Fibroblast of lung (primary cell): ENCODE measurements at places on chromosomes 1 and 21.
A peak's percentile ranks its signal among the peaks of the same experiment; 100 is the strongest.

DNA sequence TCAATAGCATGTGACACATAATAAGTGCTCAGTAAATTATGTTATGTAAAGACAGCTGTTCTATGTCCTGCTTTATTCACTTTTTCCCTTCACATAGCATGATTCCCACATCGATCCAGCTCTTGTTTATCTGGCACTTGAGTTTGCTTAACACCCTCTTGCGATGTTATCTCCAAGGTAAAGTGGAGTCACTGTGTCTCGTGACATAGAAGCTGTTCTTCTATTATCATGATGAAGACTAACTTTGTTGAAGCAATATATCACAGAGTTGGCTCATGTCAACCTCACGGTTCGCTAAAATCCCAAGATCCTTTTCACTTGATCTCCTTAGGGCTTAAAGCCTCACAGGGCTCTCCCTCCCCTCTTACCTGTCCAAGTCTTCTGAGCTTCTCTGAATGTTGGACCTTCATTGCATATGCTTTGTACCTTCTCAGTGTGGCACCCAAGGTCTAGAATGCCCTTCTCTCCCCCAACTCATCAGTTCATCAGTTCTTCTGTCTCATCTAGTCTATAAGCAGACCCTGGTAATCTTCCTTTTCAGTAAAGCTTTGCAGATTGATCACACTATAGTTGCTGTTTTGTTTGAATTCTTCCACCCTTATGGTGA is 38.0 kb downstream of the PLXNA2 start:
- no peaks in the 10 kb centered on the region for H3K27me3 ChIP-seq
- H3K4me1 ChIP-seq: peaks cover 8% of the 10 kb centered on the region
- no peak overlapping the region for H3K4me3 ChIP-seq

- H3K27me3 ChIP-seq: no peaks in the 10 kb centered on the region
- no peak overlapping the region for H3K27ac ChIP-seq
- no peaks in the 10 kb centered on the region for H3K4me1 ChIP-seq
- H3K4me3 ChIP-seq: no peak overlapping the region
- no peaks in the 10 kb centered on the region for H3K36me3 ChIP-seq
These were observed 40.2 kb upstream of the ZNF496 start for GRCh38 chr1:247371801-247372259.

DNA sequence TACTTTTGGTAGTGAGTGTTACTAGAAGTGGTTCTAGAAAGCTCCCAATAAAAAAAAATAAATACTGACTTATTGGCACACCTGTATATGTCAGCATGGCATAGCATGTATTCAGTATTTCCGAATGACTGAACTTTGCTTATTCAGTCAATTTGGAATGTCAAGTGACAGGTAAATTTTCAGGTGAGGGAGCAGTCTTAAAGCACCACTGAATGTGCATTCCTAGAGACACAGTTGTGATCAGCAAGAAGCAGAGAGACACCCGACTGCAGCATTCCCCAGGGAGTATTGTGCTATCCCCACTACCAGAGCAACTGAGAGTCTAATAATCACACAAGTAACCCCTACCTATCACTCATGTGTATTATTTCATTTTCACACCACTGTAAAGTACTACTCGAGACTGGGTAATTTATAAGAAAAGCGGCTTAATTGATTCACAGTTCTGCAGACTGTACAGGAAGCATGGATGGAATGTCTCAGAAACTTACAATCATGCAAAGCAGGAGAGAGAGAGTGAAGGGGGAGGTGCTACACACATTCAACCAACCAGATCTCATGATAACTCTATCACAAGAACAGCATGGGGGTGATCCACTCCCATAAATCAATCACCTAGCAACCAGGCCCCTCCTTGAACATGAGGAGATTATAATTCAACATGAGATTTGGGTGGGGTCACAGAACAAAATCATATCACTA is 201.5 kb downstream of the TBX15 start:
- H3K27ac ChIP-seq: no peak overlapping the region
- H3K36me3 ChIP-seq: no peaks in the 10 kb centered on the region
- no peaks in the 10 kb centered on the region for H3K4me1 ChIP-seq
- H3K27me3 ChIP-seq: no peaks in the 10 kb centered on the region
- DNase-seq: no peak

DNA sequence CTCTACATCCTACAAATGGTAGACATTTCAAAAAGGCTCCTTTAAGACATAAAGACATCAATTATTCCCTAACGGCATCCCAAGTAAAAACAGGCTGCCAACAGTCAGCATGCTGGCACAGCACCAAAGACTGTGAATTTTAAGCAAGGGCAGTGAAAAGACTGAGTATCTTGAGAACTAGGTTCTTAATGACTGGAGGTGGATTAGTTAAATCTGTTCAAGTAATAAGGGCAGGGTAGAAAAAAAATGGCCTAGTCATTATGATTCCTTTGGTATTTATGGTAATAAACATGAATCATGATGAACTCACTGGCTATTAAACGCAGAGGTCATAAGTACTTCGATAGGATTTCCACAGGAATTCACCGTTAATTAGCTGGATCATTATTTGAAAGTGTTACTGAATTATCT is 75.2 kb downstream of the KIFAP3 start:
- H3K27me3 ChIP-seq: no peaks in the 10 kb centered on the region
- H3K36me3 ChIP-seq: no peaks in the 10 kb centered on the region
- no peak overlapping the region for H3K4me3 ChIP-seq
- peaks cover 6% of the 10 kb centered on the region for H3K4me1 ChIP-seq
- peak overlapping the region; percentile 70 for H3K27ac ChIP-seq

- no peaks in the 10 kb centered on the region for H3K27me3 ChIP-seq
- no peaks in the 10 kb centered on the region for H3K4me1 ChIP-seq
- no peak overlapping the region for H3K4me3 ChIP-seq
- no peaks in the 10 kb centered on the region for H3K36me3 ChIP-seq
- no peak overlapping the region for H3K27ac ChIP-seq
These were observed 37.2 kb downstream of the RIMS3 start for GRCh38 chr1:40627987-40628902.

- no peak overlapping the region for H3K27ac ChIP-seq
- no peaks in the 10 kb centered on the region for H3K4me1 ChIP-seq
- no peaks in the 10 kb centered on the region for H3K36me3 ChIP-seq
- no peak for DNase-seq
- no peaks in the 10 kb centered on the region for H3K27me3 ChIP-seq
These were observed 52.4 kb downstream of the MAP3K21 start for GRCh38 chr1:233379869-233380438.

DNA sequence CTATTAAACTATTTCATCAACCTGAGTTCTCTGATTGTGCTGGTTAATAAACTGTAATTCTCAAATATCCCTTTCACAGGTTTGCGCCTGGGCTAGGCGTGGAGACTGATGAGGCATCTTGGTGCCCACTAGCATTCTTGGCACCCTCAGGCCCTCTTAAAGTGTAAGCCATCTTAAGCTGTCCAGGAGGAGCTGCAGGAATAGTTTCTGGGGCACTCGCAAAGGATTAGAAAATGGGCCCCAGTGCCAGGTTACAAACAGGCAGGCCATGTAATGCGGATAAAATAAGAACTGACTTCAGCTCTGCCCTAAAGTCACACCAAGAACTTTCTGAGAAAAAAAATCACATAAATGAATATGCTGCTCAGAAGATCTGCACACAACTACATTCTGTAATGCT is 1.1 kb downstream of the CASQ2 start:
- H3K27me3 ChIP-seq: peaks cover 10% of the 10 kb centered on the region
- H3K4me1 ChIP-seq: no peaks in the 10 kb centered on the region
- no peaks in the 10 kb centered on the region for H3K36me3 ChIP-seq
- no peak overlapping the region for H3K4me3 ChIP-seq
- H3K27ac ChIP-seq: no peak overlapping the region
- no peak for DNase-seq

DNA sequence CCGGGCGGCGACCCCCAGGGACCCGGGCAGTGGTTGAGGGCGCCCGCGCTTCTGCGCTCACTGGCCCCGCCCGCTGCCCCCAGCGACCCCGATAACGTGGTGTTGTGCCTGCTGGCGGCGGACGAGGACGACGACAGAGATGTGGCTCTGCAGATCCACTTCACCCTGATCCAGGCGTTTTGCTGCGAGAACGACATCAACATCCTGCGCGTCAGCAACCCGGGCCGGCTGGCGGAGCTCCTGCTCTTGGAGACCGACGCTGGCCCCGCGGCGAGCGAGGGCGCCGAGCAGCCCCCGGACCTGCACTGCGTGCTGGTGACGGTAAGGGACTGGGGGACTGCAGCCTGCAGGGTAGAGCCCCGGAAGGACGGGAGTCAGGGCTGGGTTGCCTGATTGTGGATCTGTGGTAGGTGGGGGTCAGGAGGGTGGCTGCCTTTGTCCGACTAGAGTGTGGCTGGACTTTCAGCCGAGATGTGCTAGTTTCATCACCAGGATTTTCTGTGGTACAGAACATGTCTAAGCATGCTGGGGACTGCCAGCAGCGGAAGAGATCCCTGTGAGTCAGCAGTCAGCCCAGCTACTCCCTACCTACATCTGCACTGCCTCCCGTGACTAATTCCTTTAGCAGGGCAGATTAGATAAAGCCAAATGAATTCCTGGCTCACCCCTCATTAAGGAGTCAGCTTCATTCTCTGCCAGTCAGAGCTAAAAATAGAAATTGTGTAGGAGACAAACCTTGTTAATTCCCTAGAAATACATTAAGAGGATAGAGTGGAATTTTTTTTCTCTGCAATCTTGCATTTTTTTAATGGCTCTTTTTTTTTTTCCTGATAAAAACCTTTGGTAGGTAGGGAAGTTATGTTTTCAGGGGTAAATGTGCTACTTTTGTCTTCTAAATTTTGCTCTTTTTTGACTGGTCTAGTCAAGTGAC is 1.5 kb downstream of the GADD45A start:
- peak; percentile 98 for DNase-seq
- H3K36me3 ChIP-seq: peaks cover 6% of the 10 kb centered on the region
- no peaks in the 10 kb centered on the region for H3K27me3 ChIP-seq

- peaks cover 12% of the 10 kb centered on the region for H3K4me1 ChIP-seq
- H3K36me3 ChIP-seq: peaks cover 2% of the 10 kb centered on the region
- H3K27me3 ChIP-seq: no peaks in the 10 kb centered on the region
- peak overlapping the region; percentile 82 for H3K27ac ChIP-seq
These were observed 1.0 kb downstream of the ZBTB48 start for GRCh38 chr1:6580593-6581409.

- H3K27ac ChIP-seq: no peak overlapping the region
- no peak overlapping the region for H3K4me3 ChIP-seq
- H3K27me3 ChIP-seq: no peaks in the 10 kb centered on the region
- H3K4me1 ChIP-seq: no peaks in the 10 kb centered on the region
- no peak for DNase-seq
These were observed 9.2 kb downstream of the GPR161 start for GRCh38 chr1:168127503-168127902.

- H3K27ac ChIP-seq: no peak overlapping the region
- H3K36me3 ChIP-seq: peaks cover 1% of the 10 kb centered on the region
- peak overlapping the region; percentile 99 for H3K4me3 ChIP-seq
- DNase-seq: peak; percentile 51
These were observed 2.6 kb downstream of the MGST3 start for GRCh38 chr1:165633614-165634013.

DNA sequence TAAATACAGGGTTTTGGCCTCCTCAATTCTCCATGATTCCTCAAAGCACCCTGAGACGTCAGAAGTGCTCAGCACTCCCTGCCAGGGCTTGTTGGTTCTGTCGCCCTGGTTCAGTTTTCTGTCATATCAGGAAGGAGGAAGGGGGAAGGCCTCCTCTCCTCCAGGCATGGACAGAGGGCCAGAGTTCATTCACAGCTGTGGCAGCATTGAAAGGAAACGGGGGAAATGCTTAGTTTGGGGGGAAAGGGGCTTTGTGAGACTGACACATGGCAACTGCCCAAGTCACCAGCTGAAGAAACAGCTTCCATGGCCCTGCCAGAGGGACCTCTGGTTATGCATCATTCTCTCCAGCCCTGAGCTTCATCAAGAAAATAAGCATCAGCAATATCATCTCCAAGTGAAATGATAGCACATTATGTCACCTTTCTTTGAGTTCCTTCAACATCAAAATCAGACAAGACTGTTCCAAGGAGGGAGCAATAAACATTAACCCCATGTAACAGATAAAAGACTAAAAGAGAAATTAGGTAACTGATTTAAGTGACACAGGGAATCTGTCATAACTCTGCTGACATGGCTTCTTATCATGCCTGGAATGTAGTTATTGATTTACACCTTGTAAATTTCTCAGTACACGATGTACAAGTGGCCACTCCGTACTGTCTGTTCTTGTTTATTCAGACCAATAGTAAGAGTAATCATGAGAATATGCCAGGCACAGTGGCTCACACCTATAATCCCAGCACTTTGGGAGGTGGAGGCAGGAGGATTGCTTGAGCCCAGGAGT is 103.2 kb upstream of the SLC25A33 start:
- H3K27ac ChIP-seq: no peak overlapping the region
- no peak for DNase-seq
- H3K4me1 ChIP-seq: peaks cover 10% of the 10 kb centered on the region
- no peaks in the 10 kb centered on the region for H3K36me3 ChIP-seq
- no peak overlapping the region for H3K4me3 ChIP-seq
- H3K27me3 ChIP-seq: peaks cover 2% of the 10 kb centered on the region

GRCh38 chr1:21206117-21206516 is 29.4 kb upstream of the EIF4G3 start:
- no peaks in the 10 kb centered on the region for H3K27me3 ChIP-seq
- no peak overlapping the region for H3K27ac ChIP-seq
- peak; percentile 74 for DNase-seq
- H3K4me3 ChIP-seq: no peak overlapping the region

DNA sequence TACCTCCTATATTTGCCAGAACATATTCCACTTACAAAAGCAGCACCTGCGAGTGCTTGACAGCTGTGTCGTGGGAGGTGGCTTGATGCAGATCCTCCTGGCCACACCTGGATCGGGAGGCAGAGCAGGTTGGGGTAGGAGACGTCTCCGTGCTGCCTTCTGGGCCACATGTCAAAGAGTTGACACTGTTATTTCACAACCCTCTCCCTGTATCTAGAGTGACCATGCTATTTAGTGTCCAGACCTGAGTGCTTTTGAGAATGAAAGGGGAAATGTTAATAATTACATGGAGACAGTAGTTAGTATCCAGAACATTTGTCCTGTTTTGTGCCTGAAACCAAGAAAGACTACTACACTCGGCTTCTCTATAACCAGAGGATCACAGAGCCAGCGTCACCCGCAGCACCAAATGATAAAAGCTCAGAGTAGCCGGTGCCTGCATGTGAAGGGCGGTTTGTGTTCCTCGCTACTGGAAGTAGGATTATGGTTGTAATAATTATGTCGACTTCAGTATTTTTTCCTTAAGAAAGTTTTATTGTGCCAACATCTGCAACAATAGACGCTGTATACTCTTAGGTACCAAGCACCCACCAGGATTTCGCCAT is 77.1 kb downstream of the GALNT2 start:
- H3K4me1 ChIP-seq: peaks cover 11% of the 10 kb centered on the region
- H3K36me3 ChIP-seq: no peaks in the 10 kb centered on the region
- H3K4me3 ChIP-seq: no peak overlapping the region
- DNase-seq: no peak
- H3K27me3 ChIP-seq: no peaks in the 10 kb centered on the region
